ENCODE measurements at places on chromosomes 7 and 10. TPM values are rescaled to one million over a fixed set of nuclear protein-coding genes. Genes with fewer than 3 reads are reported as not detected.
A peak's percentile ranks its signal among the peaks of the same experiment; 100 is the strongest.

DNA sequence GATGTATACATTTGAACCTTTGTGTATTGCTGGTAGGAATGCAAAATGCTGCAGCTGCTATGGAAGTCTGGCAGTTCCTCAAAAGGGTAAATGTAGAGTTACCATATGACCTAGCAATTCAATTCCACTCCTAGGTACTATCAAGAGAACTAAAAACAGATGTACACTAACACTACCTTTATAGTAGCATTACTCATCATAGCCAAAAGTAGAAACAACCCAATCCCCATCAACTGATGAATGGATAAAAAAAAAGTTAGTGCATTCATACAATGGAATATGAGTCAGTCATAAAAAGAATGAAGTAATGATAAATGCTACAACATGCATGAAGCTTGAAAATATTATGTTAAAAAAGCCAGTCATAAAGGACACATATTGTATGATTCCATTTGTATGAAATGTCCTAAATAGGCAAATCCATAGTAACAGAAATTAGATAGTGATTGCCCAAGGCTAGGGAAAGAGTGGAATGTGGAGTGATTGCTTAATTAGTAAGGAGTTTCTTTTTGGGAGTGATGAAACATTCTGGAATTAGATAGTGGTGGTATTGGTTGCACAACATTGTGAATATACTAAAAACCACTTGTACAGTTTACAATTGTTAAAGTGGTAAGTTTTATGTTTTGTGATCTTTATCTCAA lies 96.4 kb upstream of the AOAH start:
- DNase-seq: no peak

- DNase-seq: no peak
- peaks cover 9% of the 10 kb centered on the region for H3K27me3 ChIP-seq
- H3K36me3 ChIP-seq: no peaks in the 10 kb centered on the region
- H3K4me1 ChIP-seq: no peaks in the 10 kb centered on the region
- no peak overlapping the region for H3K4me3 ChIP-seq
- no peak overlapping the region for H3K27ac ChIP-seq
Observed at GRCh38 chr7:142401951-142402350, 144.1 kb upstream of the PRSS58 start.

DNA sequence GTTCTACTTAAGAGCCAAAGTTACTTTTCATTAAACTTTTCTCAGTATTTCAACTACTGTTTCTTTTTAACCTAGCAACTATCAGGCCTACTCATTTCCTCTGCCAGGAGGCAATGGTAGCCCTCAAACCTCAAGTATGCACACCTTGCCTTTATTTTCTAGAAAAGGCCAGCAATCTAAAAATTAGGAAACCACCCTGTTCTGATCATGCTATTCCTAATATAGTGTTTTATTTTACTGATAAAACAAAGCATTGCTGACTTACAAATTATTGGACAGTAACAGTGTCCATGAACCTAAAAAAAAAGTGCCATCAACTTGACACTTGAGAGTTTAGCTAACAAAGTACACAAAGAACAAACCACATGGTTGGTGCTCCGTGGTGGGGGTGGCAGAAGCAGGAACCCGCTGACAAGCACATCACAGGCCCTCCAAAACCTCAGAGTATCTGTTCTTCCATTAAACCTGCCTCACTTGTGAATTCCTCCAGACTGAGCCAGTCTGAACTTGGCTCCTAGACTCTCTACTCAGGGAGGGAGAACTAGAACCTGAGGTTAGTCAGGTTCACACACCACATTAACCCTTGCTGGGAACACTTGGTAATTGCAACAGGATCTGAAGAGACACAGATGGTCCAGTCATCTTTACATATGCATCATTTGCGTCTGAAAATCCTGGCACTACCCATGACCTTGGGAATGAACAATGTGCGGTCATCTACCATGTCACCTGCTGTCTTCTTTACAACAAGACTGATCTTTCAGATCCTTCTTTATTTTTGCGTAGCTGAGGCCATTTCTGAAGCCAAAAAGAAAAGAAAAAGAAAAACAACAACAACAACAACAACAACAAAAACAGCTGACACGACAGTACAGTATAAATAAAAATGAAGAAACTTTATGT lies 31.9 kb downstream of the PIP4K2A start:
- no peak overlapping the region for H3K27ac ChIP-seq
- no peaks in the 10 kb centered on the region for H3K36me3 ChIP-seq
- H3K27me3 ChIP-seq: no peaks in the 10 kb centered on the region
- no peak for DNase-seq
- no peak overlapping the region for H3K4me3 ChIP-seq

- DNase-seq: peak; percentile 68
- no peak overlapping the region for H3K27ac ChIP-seq
- H3K27me3 ChIP-seq: no peaks in the 10 kb centered on the region
- no peaks in the 10 kb centered on the region for H3K36me3 ChIP-seq
Observed at GRCh38 chr10:116115036-116115641, 157.9 kb downstream of the GFRA1 start.

DNA sequence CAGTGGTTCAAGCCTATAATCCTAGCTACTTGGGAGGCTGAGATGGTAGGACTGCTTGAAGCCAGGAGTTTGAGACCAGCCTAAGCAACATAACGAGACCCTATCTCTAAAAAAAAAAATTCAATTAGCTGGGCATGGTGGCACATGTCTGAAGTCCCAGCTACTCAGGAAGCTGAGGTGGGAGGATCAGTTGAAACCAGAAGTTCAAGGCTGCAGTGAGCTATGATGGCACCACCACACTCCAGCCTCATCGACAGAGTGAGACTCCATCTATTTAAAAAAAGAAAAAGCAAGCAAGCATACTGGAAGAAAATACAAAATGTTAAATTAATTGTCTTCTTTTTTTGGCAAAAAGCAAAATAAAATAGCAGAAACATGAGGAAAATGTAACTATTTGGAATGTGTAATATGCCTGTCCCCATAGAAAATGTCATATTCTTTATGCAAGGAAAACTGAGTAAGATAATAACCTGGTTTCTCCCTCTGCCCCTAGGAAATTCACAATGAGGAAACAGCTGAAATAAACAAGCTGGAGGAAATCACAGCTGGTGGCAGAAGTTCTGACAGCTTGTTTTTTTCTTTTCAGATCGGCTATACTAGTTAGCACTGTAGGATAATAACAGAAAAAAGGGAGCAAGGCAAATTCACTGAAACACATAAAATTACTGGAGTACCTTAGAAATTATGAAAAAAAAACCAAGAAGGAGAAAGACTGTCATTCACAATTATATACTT lies 48.5 kb downstream of the HERPUD2 start:
- H3K27ac ChIP-seq: peak overlapping the region; percentile 20
- H3K36me3 ChIP-seq: no peaks in the 10 kb centered on the region
- DNase-seq: no peak
- peak overlapping the region; percentile 36 for H3K4me3 ChIP-seq
- peaks cover 18% of the 10 kb centered on the region for H3K4me1 ChIP-seq

DNA sequence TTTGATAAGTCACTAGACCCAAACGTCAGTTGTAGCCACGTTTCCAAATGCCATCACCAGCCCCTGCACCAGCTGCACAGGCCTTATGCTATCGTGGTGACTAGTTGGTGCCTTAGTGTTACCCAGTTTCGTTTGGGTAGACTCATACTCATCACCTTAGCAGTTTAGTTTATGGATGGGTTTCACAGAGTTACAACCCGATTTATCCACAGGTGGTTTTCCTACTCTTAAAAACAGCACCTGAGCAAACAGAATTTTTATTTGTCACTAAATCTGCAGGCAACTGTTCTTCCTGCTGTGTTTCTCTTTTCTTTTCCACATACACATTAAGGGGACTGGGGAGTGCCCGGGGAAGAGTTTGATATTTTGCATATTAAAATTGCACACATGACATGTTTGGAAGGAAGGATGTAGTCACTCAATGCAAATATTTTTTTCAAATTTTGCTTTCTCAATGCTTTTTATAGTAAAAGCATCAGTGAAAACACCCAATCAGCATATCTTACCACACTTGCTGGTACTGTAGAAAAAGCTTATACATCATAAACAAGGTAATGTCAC lies 41.6 kb downstream of the PDSS1 start:
- peaks cover 84% of the 10 kb centered on the region for H3K36me3 ChIP-seq
- no peak for DNase-seq
- no peak overlapping the region for H3K27ac ChIP-seq
- H3K27me3 ChIP-seq: peaks cover 12% of the 10 kb centered on the region
- peaks cover 14% of the 10 kb centered on the region for H3K4me1 ChIP-seq

DNA sequence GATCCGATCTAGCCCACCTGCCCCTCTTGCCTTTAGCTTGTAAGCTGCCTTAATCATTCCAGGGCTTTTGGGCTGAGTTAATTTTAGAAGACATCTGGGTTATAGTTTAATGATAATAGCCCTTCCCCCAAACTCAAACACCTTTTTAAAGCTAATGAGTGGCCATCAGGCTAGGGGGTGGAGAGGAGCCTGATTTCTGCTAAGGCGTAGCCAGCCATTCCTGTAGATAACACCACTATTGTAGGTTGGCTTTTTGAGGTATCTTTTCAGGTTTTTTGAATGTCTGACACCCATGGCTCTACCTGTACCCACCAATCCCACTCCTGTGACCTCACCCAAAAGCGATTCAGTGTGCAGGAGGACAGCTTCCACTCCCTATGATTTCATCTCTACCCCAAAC lies 7.6 kb upstream of the SYPL1 start:
- peaks cover 7% of the 10 kb centered on the region for H3K4me1 ChIP-seq
- DNase-seq: peak; percentile 51
- no peaks in the 10 kb centered on the region for H3K36me3 ChIP-seq
- H3K4me3 ChIP-seq: no peak overlapping the region
- H3K27me3 ChIP-seq: no peaks in the 10 kb centered on the region

DNA sequence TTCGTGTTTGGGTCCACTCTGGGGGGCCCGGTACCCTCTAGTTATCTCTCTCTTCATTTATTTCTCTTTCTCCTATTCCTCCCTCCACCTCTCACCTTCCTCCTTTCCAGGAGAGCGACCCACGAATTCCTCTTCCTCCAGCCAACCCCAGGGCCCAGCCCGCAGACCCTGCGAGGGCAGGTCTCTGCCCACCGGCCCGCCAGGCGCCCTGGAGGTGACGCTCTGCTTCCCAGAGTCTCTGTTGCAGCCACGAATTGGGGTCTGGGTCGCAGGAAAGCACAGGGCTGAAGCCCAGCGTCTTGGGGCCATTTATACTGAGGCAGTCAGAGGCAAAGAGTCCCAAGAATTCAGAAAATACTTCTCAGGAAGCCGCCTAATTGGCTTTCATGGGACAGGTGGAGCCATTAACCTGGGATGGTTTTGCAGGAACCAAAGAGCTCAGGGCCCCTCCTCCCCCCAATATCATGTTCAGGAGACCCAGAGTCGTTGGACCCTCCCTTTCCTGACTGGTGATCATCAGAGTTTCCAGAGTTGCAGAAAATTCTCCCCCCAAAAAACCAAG lies 2.7 kb upstream of the EN2 start:
- H3K36me3 ChIP-seq: no peaks in the 10 kb centered on the region
- peaks cover 5% of the 10 kb centered on the region for H3K4me1 ChIP-seq
- H3K27me3 ChIP-seq: peaks cover 97% of the 10 kb centered on the region
- no peak overlapping the region for H3K4me3 ChIP-seq
- DNase-seq: peak; percentile 61

GRCh38 chr7:25790963-25791362 lies 361.0 kb upstream of the NFE2L3 start:
- no peaks in the 10 kb centered on the region for H3K4me1 ChIP-seq
- H3K36me3 ChIP-seq: no peaks in the 10 kb centered on the region
- no peak overlapping the region for H3K4me3 ChIP-seq
- DNase-seq: no peak
- H3K27ac ChIP-seq: no peak overlapping the region

The MYH16 gene
- not detected for total RNA-seq

The ZP3 gene
- total RNA-seq: 3.5 TPM

The IKZF1 gene
- total RNA-seq: 0.18 TPM

The COL28A1 gene
- total RNA-seq: 0.49 TPM

The OR2A42 gene
- not detected for total RNA-seq

The ARF5 gene
- total RNA-seq: 234 TPM

The ZNF722 gene
- total RNA-seq: not detected

The WIPF3 gene
- 10.2 TPM for total RNA-seq

The CCDC172 gene
- not detected for total RNA-seq

The DGKI gene
- total RNA-seq: 0.45 TPM

The HYCC1 gene
- total RNA-seq: 92.1 TPM

The GOLGA7B gene
- total RNA-seq: 0.18 TPM

The FAM25A gene
- not detected for total RNA-seq
